PC-3 (cell line): ENCODE measurements at places on chromosomes 7 and 10. TPM values are rescaled to one million over a fixed set of nuclear protein-coding genes. Genes with fewer than 3 reads are reported as not detected.

CTAGE15 gene
- 0.29 and 1.3 TPM in 2 replicates for total RNA-seq

CUBN gene
- 0.80 TPM in 1 of 2 replicates, not detected in the other for total RNA-seq

- DNase-seq, result peak; percentile 20
Observed at GRCh38 chr10:105952153-105952552, 1212.4 kb downstream of the SORCS1 start.

DNA sequence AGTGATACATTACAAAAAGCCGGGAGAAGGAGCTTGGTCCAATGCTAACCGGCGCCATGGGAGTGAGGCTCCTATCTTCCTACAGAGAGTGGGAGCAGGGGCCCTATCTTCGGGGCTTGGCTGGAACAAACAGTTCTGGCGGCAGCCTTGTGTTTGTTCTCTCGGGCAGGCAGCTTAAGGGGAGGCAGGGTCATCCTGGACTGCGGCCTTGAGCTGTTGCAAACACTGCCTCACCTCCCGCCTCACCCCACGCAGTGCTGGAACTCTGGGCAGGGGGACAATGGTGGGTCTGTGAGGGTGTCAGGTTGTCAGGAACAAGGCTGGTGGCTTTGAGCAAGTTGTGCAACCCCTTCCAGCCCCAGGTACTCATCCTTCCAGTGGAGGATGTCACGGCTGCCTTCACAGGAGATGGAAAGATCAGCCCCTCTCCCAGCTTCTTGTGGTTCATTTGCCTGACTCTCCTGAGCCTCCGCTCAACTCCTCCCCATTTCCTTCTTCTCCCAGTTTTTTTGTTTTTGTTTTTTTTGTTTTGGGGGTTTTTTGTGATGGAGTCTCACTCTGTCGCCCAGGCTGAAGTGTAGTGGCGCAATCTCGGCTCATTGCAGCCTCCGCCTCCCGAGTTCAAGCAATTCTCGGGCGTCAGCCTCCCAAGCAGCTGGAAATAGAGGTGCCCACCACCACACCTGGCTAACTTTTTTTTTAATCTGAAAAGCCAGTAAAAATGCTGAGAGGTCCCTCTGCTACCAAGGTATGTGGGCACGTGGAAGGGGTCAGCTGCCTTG is 57.4 kb downstream of the SPOCK2 start:
- no peak for DNase-seq

DNA sequence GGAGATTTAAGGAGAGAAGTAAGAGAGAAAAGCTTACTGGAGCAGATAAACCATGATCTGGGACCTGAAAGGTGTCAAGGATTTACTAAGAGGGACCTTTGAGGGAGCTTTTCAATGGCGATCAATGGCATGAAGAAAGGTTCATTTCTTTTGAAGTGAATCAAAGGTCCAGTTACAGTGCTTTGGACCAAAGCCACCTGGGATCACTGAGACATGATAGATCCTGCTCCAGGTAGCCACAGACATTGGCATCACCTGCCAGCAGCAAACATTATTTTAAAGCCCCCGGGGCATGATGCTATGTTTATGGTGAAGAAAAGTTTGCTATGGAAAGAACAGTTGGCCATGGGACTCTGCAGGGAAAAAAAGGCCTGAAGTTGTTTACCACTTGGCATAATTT is 109.4 kb downstream of the SLC25A13 start:
- peak; percentile 32 for DNase-seq

- DNase-seq, result no peak
Observed at GRCh38 chr10:128567551-128567950, 441.3 kb upstream of the MKI67 start.

DNA sequence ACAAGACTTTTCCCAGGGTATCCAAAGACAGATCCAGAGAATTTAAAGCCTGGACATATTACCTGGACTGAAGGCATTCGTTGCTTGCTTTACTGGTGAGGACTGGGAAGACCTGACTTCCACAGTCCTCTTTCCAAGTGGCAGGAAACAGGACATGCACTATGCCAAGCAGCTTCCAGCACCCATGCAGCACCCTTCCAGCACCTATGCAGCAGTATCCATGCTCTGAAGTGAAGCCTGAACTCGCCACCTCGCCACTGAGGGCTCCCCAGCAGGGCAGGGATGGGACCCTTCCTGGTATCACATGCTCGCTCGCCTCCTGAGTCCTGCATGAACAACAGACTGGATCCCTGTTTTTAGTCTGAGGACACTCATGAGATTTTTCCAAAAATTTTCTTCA is 189.9 kb upstream of the KLF14 start:
- no peak for DNase-seq

GRCh38 chr7:79714081-79714480 is 260.6 kb upstream of the MAGI2 start:
- DNase-seq, result no peak

- no peak for DNase-seq
Observed at GRCh38 chr10:4333459-4333894, 492.5 kb upstream of the AKR1E2 start.
